ENCODE measurements at places on chromosomes 1 and 21.

GRCh38 chr1:116667575-116668105 lies at the start of gene IGSF3:
Gene IGSF3, minus strand, starts transcription at chr1:116667733. Its CDS starts 1,407 bp downstream, at chr1:116666326.
- DNase-seq, result peak; percentile 77

DNA sequence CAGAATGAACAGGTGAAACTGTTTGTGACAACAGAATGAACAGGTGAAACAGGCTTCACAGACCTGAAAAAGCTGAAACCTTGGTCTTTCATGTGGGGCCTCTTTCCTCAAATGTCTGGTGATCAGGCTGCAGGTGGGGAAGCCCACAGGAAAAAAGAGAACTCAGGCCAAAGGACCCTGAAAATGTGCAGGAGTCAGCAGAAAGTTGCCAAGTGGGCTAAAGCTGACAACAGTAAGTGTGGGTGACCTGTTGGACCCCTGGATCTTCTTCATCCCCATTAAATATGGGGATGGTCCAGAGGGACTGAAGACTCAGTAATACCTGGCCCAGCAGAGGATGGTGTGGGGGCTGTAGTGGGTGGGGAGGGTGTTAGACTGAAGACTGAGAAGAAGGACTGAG lies 9.1 kb upstream of the CHIT1 start:
- DNase-seq, result no peak

GRCh38 chr1:165837838-165838364 lies 10.5 kb downstream of the UCK2 start:
- DNase-seq, result no peak

GRCh38 chr1:202654079-202654478 lies 56.2 kb downstream of the SYT2 start:
- DNase-seq, result no peak

DNA sequence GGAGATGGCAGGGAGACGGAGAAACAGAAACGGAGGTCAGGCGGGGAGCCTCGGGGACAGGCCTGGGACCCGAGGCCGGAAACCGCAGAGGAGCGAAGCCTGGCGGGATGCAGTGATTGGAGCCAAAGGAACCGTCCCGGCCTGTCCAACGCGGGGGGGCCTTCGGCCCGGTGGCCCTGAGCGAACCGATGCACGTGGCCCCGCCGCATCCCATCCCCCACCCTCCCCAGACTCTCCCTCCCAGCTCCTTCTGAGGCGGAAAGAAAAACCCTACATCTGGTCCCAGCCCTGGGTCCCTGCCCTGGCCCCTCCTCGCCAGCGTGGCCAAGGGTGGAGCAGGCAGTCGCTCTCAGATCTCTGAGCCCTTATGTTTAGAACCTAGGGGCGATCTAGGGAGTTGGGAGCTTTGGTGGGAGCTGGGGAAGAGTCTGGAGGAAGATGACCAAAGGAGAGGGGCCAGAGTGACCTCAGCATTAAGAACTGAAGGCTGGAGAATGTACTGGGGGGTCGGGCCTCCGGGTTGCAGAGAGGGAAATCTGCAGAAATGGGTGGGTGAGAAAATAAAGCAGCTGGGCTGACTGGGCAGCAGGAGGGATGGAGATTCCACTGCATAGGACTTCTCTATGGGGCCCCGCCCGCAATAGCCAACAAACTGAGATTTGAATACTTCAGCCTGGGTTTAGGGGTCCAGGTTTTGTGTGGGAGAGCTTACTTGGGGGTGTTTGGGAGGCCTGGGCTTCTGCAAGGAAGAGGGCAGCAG lies 1.5 kb upstream of the CRABP2 start:
- DNase-seq, result no peak

GRCh38 chr1:181033799-181034451 lies at the start of gene MR1:
Gene MR1, plus strand, starts transcription at chr1:181033983. Its CDS starts 25 bp downstream, at chr1:181034008.
- no peak for DNase-seq

All from NCI-H510A (cell line).